Myocyte (in vitro differentiated cells): ENCODE measurements at places on chromosomes 7 and 10. TPM values are rescaled to one million over a fixed set of nuclear protein-coding genes. Genes with fewer than 3 reads are reported as not detected.
A peak's percentile ranks its signal among the peaks of the same experiment; 100 is the strongest.

DNA sequence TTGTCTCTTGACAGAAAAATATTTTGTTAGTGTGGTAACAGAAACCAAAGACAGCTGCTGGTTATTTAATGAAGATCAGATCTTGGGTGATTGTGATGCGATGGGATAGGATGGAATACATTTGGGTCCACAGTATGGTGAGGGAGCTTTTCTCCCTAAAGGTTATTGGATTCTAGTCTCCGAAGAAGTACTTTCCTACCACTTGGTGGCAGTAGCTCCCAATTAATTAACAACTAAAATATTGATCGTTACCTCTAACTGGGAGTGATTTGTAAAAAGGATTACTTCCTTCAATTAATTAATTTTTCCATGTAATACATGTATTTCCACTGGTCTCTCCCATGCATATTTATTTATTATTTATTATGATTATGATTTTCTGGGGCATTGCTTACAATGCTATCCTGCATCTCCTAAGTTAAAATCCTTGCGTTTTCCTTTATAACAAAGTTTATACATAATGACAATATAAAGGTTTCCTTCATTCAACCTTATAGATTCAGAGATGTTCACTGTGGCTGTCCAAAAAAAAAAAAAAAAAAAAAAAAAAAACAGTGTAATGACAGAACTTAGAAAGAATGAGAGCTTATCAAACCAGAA lies 25.6 kb downstream of the TMEM196 start:
- peak; percentile 57 for DNase-seq

DNA sequence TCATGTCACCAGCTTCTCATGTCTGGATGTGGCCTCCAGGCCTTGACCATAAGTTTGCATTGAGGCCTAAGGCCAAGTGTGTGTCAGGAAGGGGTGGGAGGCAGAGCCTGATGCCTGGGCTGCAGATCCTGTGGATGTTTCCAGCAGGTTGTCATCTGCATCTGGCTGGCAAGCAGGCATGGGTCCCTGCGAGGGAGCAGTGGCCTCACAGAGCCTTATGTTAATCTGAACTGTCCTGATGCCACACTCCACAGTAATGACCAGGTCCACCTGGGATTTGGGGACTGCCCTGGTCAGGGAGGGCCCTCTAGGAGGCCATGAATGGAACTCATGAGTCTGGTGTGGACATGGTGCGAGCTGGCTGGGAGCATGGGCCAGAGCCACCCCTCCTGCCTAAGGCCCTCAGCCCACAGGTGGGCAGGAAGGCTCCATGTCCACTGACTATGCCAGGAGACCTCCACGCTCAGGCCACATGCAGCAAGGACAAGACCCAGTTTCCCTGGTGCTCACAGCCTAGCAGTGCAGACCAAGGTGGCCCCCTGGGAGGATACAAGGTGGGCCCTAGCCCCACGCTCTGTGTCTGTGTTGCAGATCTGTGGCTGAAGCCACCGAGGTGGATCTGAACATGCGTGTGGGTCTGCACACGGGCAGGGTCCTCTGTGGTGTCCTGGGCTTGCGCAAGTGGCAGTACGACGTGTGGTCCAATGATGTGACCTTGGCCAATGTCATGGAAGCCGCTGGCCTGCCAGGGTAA lies 83.1 kb downstream of the ADCY1 start:
- DNase-seq = no peak

GRCh38 chr7:150631084-150631826 lies 930 bp downstream of the GIMAP6 start:
- no peak for DNase-seq

DNA sequence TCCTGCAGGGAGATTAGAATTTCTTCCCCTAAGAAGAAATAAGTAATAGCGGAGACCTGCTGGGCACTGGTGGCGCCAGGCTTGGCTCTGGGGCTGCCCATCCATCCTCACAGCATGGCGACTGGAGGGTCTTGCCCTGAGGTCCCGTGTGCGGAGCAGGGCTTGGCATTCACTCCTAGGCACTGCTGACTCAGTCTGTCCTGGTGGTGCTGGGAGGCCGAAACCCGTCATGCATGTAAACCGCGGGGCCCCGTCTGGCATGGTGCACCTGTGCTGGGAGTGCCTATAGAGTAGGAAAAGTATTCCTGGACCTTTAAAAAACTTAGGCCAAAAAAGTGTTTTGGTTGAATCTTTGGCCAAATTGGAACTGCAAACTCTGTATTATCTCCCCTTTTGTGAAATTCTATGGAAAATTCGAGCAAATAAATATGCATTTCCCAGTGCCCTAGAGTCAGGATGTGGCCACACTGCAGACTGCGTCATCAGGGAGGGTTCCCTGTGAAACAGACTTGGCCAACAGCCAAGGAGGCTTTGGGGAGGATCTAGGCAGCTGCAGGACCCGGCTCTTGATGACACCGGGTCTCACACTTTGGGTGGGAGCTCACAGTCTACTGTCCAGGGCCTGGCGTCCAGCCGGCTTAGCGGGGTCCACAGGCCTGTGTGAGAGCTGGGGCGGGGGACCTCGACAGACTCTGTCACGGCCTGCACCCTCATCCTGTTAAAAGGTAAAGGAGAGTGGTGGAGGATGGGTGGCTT lies 122.3 kb downstream of the VIPR2 start:
- no peak for DNase-seq

DNA sequence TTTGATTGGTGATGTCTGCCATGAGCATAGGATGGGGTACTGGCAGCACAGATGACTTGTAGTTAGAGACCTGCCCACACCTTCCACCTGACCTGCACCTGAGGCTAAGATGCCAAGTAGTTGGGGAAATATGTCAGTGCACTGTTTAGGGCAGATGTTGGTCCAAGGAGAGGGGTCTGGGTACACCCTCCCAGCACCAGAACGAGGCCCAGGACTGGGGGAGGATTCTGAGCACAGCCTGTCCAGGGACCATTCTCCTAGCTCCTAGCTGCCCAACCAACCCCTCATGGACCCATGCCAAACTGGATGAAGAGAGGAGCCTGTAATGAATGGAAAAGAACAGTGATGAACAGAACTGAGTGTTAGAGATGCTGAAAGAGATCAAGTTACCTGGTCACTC lies 28.0 kb downstream of the FRMPD2 start:
- no peak for DNase-seq

GRCh38 chr10:69360485-69361302 lies 56.0 kb downstream of the TACR2 start:
- peak; percentile 68 for DNase-seq

DNA sequence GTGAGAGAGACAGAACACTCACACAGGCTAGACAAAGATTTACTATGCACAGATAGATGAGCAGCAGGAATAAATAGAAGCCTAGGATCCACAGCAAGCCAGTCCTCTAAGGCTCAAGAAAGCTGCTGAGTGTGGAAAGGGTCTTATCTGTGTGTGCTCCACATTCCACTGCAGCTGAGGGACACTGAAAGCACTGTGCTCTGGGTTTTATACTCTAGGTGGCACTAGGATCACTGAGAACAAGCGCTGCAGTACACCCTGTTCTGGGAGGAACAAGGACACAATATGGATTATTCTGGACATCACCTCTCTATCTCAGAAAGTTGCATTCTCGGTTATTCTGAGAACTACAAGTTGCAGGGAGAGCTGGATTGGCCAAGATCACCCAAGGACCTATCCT lies 4.9 kb upstream of the KLHL7 start:
- no peak for DNase-seq

DNA sequence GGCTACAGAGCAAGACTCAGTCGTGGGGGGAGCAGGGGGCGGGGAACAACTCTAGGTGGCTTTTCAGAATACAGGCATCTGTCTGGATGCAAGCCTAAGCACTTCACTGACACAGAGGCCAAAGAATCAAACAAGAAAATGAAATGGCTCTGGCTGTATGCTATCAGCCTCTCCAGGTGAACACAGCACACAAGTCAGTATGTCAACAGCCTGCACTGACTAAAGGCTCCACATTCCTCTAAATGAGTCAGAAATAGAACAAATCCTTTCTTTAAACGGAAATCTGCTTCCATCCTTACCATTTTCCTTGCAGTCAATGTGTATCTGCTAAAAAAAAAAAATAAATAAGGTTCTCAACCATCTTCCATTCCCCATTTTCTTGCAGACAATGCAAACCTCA lies 88.3 kb downstream of the ARMH3 start:
- DNase-seq = no peak

- peak; percentile 46 for DNase-seq
Observed at GRCh38 chr10:124033887-124034218, 59.5 kb downstream of the CHST15 start.

Gene FKBP6
- 0.11 TPM in 1 of 2 replicates, not detected in the other for total RNA-seq
